Bronchial epithelial cell (primary cell): ENCODE measurements at places on chromosomes 5 and 9. TPM values are rescaled to one million over a fixed set of nuclear protein-coding genes. Genes with fewer than 3 reads are reported as not detected.

Gene LCN9
- not detected in 2 replicates for total RNA-seq

GRCh38 chr5:107485184-107485583, 185.6 kb downstream of the EFNA5 start:
- no peak for DNase-seq

DNA sequence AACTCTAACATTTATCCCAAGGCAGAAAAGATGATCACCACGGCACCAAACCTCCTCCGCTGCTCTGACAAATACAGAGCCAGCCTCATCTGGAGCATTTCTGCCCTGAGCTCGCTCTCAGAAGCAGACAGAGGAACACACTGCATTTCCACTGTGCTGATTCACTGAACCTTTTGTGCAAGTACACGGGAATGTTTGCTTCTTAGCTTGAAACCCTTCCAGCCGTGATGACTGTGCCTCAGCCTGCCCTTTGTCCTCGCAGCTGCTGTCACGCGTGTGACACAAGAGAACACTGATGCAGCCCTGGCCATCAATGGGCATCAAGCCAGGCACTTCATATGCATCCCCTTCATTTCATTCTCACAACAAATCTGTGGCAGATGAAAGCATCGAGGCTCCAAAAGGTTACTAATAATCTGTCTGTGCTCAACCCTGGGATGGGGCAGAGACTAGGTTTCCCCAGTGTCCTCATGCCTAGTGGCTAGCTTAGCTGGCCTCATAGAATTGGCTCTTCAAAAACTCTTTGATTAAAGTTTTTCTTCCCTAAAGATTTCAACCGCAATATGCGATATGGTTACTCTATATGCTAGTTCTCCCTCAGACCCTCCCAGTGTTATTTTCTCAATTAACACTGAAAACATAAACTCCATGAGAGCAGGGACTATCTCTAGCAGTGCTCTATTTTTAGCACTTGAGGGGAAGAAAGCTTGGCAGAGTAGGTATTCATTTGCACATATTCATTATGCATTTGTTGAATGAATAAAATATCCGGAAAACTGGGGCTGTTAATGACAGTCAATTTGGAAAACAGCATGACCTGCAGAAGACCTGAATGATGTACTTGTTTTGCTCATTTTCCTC, 7.3 kb downstream of the CDC14B start:
- peak; percentile 77 for DNase-seq

DNA sequence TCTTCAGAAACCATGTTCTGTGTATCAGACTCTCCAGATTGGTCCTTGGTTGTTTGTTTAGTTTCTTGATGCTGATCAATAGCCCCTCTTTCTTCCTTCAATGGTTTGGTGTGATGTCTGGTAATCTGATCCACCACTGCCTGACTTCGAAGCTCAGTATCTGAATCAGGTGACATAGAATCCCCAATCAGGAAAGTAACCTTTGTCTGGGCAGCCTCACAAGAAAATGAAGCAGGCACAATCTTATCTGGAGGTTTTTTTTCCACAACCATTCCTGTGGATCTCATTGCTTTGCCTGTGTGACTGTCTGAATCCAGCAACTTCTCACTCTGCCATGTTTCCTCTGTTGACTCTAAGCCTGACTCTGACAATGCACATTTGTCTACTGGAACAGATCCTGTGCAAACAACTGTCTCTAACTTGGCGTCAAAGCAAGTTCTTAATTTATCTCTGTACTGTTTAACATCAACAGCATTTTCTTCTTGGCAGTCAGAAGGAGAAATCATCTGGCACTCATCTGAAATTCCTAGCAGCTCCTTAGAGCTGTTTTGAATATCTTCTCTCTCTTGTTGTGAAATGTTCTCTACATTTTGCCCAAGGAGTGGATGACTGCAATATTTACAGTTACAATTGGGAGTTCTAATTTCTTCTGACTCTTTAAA, 37.1 kb upstream of the RAPGEF6 start:
- no peak for DNase-seq

DNA sequence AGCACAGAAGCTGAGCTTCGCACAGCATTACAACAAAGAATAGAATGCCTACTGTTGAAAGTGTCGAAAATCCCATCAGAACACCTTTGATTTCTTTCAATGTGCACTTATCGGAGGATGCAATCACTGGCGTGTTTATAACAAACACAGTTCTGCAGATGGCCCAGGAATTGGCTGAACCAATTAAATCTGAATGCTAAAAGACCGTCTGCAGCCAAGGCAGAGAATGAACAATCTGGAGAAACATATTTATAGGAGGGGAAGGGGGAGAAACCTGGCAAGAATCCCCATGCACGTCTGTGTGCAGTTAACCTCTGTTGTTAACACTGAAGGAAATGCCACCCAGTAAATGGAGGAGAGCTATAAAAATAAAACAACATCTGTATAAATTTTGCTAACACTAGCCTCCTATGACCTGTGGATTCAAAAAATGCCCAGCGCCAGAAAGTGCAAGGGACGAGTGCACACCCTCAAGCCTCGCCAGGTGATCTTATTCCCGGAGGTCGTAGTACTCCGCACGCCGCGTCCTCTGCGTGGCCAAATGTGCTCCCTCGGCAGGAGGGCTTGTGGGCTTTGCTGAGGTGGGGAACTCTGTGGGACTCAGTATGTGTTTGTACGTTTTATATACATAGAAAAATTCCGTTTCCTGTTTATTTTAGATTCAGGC, 56.8 kb downstream of the PTCH1 start:
- DNase-seq, result no peak

DNA sequence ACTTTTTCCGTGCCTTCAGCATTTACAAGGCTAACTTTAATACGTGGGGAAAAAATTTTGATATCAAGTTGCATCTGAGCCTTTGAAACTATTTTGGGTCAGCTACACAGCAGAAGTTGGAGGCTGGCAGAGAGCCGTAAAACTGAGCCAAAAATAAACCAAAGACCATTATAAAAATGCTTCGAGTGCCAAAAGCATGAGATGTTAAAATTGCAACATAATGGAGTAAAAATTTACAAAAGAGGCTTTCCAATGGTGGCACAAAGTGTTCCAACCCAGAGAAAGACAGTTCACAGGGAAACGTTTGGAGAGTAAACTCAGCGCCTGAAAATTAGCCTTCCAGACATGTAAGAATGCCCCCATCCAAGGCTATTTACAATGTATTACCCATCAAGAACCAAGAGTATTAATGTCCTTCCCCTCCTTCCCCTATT, 190.3 kb downstream of the TLE1 start:
- no peak for DNase-seq

GRCh38 chr9:99783799-99784198, 37.9 kb upstream of the NR4A3 start:
- DNase-seq, result no peak

DNA sequence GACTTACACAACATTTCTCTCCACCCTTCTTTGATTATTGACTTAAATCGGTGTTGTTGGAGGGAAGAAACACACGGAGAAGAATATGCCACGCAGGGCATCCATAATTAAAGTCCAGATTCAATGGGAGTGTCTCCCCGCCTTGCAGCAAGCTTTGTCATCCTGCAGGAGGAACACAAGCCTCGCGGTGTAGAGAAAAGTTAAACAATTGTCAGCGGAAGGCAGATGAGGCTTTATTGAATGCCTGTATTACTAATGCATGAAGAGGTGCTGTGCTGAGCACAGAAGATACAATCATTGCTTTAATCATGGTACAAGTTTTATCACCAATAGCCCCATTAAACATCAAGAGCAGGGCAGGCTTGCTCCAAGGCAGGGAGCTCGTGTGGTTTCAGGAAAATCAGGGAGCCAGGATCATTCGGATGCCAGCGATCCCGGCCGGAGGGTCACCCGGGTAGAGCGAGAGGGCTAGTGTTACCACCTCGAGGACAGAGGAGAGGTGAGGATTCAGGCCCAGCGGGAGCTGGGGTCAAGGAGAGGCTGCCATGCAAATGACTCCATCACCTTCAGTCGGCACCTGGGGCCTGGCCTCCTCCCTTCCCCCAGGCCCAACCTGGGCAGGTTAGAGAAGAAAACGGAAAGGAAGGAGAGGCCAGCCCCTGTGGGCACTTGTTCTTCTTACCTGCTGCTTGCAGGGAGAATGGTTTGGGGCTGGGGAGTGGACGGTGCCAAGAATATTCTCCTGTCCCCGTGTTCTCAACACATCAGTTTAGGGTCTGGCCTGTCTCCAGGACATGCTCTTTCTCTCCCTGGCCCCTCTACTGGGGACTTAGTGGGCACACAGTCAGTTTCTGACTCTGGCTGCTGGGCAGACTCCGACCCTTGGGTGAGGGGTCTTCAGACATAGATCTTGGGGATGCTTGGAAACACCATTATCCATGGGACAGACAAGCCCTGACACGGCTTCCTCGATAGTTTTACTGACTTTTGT, 289.5 kb downstream of the IRX2 start:
- DNase-seq, result no peak

Gene CDKN2A
- total RNA-seq, result 1.6 and 3.5 TPM in 2 replicates

DNA sequence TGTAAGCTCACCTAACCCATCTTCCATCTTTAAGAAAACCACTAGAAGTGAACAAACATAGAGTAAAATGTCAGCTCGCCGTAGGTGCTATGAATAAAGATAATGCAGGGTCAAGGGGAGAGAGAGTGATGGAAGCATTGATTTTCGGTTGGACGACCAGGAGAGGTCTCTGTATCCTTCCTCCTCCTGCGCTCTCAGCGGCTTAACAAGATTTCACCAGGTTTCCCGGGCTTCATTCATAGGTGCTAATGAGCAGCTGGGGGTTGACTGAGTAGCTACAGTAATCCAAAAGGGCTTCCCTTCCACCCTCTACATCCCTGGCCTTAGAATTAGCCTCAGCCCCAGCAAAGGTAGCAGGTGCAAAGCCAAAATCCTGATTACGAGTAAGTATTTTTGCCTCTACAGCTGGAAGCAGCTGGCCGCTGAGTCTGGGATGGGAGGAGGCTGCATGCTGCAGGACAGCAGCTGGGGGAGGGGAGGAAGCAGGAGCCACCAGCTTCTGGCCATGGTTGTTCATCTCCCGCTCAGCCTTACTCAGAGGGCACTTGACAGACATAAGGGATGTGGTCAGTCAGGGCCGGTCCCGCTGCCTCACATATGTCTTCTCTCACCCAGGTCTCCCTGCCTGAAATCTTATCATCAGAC, 112.0 kb upstream of the IL12B start:
- no peak for DNase-seq

Gene IL3
- not detected in 2 replicates for total RNA-seq

Gene KIAA0825
- total RNA-seq, result 0.26 and 0.51 TPM in 2 replicates

DNA sequence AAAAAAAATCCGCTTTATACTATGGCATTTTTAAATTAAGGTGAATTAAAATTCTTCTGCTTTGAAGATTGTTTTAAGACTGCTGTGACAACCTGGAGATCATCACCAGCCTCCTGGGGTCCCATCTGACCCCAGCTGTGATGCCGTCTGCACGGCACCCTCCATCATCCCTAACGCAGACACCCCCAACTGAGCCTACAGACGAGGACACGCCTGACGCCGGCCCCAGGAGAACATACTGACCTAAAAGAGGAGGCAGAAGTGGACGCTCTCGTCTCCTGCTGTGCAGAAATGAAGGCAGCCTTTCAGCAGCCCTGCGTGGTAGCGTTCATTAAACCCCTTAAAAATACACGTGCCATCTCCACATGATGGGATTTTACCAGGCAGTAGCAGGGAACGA, 125.6 kb upstream of the PPP1R26 start:
- no peak for DNase-seq

GRCh38 chr5:105812304-105812703, 1858.4 kb downstream of the EFNA5 start:
- DNase-seq, result no peak

DNA sequence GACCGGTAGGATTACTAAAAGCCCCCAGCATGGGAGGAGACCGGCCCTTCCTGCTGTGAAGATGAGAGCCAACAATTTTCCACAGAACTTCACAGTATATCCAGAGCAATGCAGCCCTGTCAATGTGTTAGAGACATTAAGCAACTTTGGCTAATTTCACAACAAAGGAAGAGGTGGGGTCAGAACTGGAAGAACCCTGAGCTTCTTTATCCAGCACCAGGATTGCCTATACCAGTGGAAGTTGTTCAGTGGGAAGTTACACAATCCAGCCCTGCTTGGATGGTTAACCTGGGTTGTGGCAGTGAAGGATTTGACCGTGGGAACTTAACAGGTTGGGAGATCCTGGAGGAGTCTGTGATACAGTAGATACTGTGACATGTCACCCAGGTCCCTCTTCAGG, 197.0 kb downstream of the FBN2 start:
- peak; percentile 72 for DNase-seq

DNA sequence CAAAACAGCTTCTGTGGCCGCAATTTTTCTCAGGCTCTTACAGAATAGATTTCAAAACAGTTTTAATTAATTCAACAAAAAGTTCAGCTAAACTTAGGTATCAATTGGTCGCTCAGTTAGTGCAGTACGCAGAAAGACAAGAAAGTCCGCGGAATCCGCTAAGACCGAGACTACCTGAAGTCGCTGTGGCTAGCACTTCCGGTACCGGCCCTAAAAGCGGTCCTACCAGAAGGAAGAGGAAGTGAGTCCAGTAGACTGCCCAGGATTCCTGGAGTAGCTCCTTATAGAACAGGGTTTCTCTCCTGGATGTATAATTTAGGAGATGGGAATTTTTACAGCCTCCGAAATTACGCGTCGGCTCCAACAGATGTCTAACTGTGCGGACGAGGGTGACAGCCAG, 16.6 kb upstream of the PCDHB2 start:
- no peak for DNase-seq

Gene TNFSF15
- total RNA-seq, result under 0.01 TPM in 1 of 2 replicates, not detected in the other

Gene DNAI1
- total RNA-seq, result not detected in 2 replicates

GRCh38 chr9:132648283-132648682, 21.5 kb downstream of the DDX31 start:
- DNase-seq, result no peak
